ENCODE measurements at places on chromosomes 3 and 15.

- no peak for DNase-seq
These were observed 583.9 kb downstream of the NTRK3 start for GRCh38 chr15:87672309-87673288.

GRCh38 chr3:26847680-26848079 lies 225.1 kb downstream of the LRRC3B start:
- DNase-seq = no peak

GRCh38 chr3:4629095-4630007 lies 136.2 kb downstream of the ITPR1 start:
- DNase-seq = no peak

DNA sequence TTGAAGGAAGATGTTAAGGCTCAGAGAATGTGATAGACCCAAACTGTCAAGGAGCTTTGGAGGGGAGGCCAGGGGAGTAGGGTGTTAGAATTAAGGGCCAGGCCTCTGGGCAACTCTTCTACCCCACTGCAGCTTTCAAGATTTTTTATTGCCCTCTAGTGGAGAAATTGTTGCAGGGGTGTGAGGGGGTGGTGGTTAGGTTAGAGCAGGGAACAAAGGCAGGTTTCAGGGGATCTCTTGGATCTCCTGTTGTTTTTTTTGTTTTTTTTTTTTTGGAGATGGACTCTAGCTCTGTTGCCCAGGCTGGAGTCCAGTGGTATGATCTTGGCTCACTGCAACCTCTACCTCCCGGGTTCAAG lies 1.4 kb upstream of the SEC13 start:
- DNase-seq = no peak

DNA sequence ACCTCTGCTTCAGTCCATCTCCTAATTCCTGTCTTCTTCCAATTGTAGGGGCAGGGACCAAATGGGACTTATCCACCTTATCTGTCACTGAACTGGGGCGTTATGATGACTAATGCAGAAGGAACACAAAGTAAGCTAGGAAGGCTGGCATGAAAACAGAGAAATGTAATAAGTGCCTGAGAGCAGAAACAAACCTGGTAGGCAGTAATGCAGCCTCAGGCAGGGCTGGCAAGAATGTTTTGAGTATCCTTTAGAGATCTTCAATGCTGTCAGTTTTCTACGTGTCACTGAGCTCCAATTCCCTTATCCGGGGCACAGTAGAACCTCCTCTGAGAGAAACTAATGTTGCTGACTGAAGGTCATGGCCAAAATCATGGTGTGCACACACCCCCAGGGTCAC lies 246.2 kb upstream of the TBL1XR1 start:
- no peak for DNase-seq

- DNase-seq = no peak
These were observed 17.9 kb downstream of the ETFA start for GRCh38 chr15:76293361-76293760.

DNA sequence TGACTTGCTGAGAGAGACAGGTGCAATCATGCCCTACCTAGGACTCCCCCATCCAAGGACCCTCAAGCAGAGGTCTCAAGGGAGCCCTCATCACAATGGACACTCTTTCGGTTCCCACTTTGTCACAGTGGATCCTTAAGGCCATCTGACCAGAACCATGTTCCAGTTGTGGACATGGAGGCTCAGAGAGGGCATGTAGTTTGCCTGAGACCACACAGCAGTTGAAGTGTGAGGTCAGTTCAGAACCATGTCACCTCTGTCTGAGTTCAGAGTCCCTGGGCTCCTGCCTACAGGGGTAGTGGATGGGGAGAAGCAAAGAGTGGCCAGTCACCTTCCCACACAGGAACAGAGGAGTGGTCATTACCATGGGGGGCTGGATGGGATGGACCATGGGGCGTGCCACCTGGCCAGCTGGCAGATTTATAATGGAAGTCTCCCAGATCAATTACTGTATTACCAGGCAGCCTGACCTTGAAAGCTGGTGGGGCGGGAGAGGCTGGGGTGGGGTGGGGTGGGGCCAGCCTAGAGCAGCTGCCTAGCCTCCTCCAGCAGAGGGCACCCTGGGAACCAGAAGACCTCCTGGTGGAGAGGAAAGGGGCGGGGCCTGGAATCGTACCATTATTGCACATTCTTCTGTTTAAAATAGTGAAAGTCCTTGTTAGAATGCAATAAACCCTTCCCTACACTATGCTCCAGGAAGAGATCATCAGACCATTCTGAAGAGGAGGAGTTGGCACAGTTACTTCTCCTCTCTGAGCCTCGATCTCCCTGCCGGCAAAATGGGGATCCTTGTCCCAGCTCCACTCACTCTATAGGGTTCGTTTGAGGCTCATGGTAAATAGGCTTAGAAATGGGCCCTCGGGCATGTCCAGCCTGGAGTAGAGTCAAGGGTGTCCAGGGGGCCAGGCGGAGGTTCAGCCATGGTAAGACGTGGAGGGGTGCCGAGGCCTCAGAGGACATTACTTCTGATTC lies 26.9 kb upstream of the LINGO1 start:
- no peak for DNase-seq

- DNase-seq = no peak
These were observed 12.5 kb downstream of the DOCK3 start for GRCh38 chr3:50687127-50687751.

DNA sequence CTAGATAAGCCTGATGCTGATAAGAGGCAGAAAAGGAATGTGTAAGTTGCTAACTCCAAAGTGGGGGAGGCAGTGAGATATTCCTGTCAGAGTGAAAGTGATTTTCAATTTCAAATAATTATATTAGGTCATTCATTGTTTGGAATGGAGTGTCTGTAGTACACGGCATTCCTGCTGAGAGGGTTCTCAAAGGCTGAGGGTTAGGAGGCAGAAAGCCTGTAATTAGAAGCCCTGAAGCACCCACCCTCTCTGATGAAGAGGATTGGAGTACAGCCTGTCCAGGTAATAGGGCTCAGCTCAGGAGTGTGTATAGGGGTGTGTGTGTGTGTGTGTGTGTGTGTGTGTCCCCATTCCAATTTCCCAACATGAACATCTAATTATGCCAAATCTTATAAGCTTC lies 486.8 kb downstream of the MAGI1 start:
- no peak for DNase-seq

DNA sequence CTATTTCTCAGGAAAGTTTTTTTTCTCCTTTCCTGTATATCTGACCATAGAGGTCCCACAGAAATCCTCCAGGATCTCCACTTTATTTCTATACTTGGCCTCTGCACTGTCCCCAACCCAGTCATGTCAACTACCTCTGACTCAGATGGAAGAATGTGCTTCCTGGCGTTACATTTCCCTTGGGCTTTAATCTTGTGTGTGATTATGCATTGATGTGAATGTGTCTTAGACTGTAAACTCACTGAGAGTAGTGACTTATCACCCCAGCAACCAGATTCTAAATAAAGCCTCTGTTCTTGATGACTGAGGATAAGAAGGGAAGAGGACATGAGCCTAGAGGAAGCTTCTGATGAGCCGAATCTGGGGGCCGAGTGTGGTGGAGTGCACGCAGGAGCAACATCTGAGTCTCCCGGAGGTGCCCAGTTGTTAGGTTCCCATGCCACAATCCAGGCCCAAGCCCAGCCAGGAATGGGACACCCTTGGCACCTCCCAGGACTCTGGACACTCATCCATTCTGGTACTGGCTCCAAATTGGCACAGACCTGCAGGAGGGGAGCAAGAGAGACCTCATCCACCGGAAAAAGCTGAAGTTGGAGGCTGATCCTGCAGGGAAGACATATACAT lies 32.1 kb upstream of the HEG1 start:
- no peak for DNase-seq

- no peak for DNase-seq
These were observed 1.4 kb downstream of the ZNF609 start for GRCh38 chr15:64461721-64462162.

GRCh38 chr3:46987743-46988401 lies 8.4 kb downstream of the NBEAL2 start:
- peak; percentile 71 for DNase-seq

GRCh38 chr3:187802928-187803259 lies 57.6 kb upstream of the BCL6 start:
- peak; percentile 4 for DNase-seq

Measured in stimulated activated CD8-positive, alpha-beta memory T cell treated with anti-CD3 and anti-CD28 coated beads, Interleukin-4, amount 100 ng/mL, for 4 hours (primary cell).